Heart right ventricle (tissue), 16 donors: ENCODE measurements at places on chromosomes 7 and 10. TPM values are rescaled to one million over a fixed set of nuclear protein-coding genes. Genes with fewer than 3 reads are reported as not detected.
A peak's percentile ranks its signal among the peaks of the same experiment; 100 is the strongest.

- no peak for DNase-seq
These were observed 1.7 kb upstream of the C7orf25 start for GRCh38 chr7:42913591-42913990.

DNA sequence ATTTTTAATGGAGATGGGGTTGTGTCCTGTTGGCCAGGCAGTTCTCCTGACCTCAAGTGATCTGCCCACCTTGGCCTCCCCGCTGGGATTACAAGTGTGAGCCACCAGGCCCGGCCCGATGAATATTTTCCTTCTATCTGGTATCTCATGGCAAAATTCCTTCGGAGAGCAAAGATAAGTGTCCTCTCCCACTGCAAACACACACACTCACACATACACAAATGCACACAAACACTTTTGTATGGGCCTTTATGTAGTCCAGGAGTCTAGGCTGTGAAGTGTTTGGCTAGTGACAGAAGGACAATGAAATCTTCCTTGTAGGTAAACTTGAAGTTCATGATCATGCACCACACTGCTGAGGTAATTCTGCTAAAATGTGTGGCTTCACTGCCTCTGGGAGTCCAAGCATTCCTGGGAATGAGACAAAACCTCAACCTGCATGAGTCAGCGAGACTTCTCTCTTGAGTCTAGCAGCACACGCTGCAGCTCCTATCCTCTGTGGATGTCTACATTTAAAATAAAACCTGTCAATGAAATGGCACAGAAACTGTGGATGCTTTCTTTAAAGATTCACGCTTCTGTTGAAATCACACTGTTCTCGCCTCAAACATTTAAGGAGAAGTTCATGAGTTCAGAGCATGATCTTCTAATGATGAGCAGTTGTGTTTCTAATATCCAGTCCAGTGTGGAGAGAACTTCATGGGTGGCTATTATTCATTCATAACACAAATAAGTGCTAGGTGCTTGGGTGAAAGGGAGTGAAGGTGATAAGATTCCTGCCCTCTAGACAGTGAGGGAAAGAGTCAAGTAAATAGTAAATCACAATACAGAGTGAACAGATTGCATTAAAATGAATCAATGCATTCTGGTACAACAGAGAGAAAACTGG lies 96.5 kb downstream of the NRP1 start:
- DNase-seq: no peak

DNA sequence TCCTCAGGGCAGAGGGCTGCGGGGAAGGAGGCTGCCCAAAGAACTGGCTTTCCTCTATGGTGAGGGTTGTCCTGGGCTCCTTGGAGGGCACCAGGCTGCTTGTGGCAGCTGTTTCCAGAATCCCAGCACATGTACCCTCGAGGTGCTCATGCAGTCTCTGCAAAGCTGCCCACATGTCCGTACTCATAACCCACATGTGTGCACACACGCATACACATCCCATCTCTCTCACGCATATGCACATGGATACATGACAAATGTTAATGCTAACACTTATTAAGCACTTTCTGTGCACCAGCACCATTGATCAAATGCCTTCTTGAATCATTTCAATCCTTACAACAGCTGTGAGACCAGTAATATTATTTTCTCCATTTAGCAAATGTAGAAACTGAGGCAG lies 36.3 kb upstream of the COMTD1 start:
- DNase-seq: no peak

DNA sequence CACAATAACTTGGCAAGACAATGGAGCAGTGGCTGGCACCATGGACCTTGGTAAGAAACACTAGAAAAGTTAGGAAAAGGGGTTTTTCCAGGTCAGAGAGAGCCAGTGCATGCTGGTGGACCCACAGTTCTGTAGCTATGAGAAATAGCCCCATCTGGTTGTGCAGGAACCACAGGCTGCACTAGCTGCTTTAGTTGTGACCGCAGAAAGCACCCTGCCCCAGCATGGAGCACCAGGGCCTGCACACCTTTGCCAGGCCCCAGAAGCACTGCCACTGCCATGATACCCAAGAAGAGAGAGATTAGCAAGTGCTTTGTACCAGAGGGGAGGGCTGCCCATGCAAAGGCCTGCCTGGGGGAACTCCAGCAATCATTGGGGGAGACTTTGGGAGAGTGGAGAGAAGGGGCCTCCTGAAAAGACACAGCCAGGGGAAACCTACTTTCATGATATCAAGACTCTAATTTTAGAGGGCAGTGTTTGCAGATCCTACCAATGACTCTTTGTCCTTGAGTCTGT lies 256.1 kb upstream of the C7orf33 start:
- DNase-seq: no peak

DNA sequence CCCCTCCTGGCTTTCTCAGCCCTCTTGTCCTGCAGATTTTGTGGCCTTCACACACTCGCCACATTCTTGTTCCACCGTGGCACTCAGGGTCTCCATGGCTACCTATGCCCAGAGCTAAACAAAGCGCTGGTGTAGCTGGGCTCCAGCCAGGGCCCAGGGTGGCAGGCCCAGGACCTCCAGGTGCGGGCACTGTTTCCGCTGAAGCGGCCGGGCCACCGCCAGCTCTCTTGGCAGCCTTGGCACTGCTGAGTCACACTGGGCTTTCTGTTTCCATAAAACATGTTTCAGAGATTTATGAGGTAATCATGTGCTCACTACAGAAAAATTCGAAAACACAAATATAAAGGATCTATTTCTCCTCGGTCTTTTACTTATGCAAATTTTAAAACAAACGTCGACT lies 51.3 kb downstream of the AOC1 start:
- DNase-seq: peak; percentile 82

GRCh38 chr7:130086938-130087337 lies 16.6 kb downstream of the KLHDC10 start:
- DNase-seq: no peak

DNA sequence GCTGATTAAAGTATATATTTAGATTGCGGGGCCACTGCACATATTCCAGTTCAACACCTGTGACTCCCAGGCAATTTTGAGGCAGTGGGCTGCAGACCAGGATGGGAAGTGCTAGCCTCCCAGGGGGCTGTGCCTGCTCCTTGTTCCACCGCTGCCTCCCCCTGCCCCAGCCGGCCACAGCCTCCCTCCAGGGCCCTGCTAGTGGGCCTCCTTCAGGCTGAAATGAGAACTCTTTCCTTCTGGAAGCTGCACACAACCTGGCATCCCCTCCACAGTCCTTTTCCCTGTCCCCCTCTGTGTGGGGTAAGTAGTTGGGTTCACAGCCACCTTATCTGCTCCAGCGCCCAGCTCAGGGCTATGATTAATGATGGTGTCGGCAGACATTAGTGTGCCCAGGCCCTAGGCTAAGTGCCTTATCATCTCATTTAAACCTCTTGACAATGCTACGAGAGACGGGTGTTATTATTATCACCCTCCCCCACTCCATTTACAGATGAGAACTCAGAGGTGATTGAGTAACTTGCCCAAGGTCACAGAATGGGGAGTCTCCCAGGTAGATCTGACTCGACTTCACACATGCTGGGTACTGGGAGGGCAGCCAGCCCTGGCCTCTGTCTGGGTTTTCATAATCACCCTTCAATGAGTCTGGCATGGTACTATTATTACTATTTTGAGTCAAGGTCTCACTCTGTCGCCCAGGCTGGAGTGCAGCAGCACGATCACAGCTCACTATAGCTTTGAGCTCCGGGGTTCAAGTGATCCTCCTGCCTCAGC lies 10.8 kb upstream of the SFRP5 start:
- DNase-seq: no peak

DNA sequence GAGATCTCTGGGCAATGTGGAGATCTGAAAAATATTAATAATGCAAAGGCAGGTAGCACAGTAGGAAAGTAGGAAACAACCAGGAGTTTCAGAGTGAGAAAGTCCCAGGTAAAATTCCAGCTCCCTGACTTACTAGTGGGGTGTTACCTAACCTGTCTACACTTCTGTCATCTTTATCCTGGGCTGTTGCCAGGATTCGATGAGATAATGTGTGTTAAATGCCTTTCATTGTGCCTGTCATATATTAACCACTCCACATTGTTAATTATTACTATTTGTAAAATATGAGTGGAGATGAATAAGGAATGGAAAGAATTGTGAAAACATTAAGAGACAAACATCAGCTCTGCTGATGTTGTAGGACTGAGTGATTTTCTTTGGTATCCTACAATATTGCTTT lies 50.0 kb upstream of the FRMD4A start:
- no peak for DNase-seq

GRCh38 chr10:5683065-5683464 lies 1.6 kb upstream of the TASOR2 start:
- no peak for DNase-seq

DNA sequence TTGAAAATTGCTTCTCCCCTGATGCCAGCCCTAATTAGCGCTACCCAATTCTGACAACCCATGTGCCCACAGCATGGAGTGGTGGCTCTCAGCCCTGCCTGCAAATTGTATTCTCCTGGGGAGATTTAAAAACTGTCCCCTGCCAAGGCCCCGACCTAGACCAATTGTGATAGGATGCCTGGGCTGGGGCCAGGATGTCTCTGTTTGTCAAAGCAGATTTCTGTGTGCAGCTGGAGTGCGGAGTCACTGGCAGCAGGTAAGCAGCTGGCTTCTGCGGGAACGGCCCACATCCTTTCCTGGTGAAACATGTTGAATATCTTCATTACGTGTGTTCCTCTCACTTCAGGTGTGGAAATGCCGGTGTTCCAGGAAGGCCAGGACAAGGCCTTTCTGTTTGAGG lies 238.6 kb downstream of the WDR37 start:
- no peak for DNase-seq

DNA sequence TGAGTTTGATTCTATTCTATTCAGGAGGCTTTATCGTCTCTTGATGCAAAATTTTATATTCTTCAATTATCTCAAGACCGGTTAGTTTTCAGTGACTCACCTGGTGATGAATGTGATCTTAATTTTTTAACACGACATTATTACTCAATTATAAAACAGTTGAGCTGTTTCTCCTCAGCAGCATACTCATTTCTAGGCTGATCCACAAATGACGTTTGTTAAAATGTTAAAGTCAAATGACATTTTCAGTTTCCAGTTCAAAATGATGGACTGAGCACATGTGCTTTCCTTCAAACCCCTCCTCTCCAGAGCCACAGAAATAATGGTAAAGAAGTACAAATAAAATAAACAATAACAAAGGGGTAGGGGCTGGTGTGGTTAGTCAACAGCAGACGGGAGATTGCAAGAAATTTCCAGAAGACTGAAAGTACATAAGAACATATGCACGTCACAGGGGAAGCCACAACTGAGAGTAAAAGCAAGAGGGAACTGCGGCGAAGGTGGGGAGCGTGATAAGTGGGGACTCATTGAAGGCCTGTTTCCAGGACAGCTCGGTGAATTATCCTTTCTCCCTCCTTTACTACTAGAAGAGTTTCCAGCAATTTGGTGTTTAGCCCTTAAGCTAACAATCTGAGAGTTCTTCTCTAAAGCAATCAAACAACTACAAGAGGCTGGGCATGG lies 10.9 kb downstream of the MACROH2A2 start:
- DNase-seq: no peak

DNA sequence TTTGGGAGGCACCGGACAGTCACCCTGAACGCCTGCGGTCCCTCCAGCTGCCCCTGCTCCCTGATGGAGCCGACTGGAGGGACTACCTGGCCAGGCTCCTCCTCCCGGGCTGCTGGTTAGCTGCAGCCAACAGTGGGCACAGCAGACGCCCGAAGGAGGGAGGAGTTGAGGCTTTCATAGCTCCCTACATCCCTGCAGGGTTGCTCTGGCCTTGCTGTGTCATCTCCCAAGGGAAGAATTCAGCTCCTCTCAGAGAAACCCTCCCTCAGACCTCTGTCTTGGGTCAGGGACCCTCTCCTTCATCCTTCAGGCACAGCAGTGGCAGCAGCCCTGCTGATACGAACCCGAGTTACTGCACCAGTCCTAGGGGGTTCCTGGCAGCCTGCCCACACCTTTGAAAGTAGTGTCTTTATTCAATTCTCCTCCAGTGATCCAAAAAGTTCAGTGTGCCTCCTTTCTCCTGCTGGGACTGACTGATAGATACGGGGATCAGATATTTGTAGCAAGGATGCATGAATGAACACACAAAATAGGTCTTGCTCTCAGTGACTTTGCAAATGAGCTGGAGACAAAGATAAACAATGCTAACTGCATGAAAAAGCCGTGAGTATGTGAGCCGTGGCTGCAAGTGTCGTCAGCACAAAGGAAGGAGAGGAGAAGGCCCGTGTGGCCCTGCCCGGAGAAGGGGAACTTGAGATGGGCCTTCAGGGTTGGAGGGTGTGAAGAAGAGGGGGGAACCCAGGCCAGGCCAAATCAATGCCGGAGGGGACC lies 136.6 kb downstream of the PRKAG2 start:
- DNase-seq: no peak

- no peak for DNase-seq
These were observed 14.6 kb downstream of the OPALIN start for GRCh38 chr10:96344178-96344577.

- no peak for DNase-seq
These were observed 48.1 kb upstream of the TARP start for GRCh38 chr7:38321515-38321944.

GRCh38 chr10:15324611-15325010 lies 46.5 kb downstream of the FAM171A1 start:
- DNase-seq: no peak

GRCh38 chr10:75294518-75294865 lies 58.7 kb upstream of the COMTD1 start:
- DNase-seq: peak; percentile 23

GRCh38 chr10:95814011-95814727 lies 58.2 kb downstream of the ENTPD1 start:
- peak; percentile 58 for DNase-seq

DNA sequence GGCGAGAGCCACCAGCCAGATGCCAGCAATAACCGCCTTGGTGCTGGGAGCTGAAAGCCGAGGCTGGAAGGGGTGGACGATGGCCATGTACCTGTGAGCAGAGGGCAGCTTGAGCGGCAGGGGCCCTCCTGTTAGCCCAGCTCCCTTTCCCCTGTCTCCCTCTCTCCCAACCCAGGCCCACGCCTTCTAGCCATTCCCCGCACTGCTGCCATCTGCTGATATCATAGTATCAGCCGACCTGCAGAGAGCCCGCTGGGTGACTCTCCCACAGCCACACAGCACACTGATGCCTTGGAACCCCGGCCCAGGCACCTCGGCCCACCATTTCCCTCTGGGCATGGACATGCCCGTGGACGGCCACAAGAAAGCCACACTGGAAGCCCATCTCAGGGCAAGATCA lies 1.7 kb downstream of the TACR2 start:
- DNase-seq: no peak

Gene TRDMT1
- total RNA-seq: 3.3 TPM

Gene GPR85
- total RNA-seq: 4.5 TPM

Gene GRID2IP
- not detected for total RNA-seq

Gene HGF
- 2.2 TPM for total RNA-seq

Gene ZNF503
- 5.5 TPM for total RNA-seq

Gene AKR1C2
- 4.5 TPM for total RNA-seq

Gene INA
- total RNA-seq: not detected

Gene MPP7
- 14.8 TPM for total RNA-seq

Gene RBP4
- total RNA-seq: 26.1 TPM
